ENCODE measurements at places on chromosomes 4 and X. TPM values are rescaled to one million over a fixed set of nuclear protein-coding genes. Genes with fewer than 3 reads are reported as not detected.

GRCh38 chr4:73729534-73730165 lies 10.7 kb upstream of the CXCL8 start:
- DNase-seq = no peak

DNA sequence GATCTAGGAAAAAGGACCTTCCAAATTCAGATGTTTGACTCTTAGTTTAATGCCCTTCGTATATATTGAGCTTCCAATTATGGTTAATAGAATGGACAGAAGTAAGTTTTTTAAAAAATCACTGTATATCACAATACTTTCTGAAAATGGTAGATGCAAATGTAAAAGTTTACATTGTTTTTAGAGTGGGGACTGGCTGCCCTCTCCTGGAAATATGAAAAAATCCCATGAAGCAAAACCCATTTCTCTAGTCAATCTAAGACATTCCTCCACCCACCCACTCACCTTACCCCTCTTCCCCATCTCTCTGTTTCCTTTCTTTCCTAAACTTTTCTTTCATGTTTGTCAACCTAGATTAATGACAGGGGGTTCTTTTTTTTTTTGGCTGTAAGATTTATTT lies 134.5 kb downstream of the ARHGAP6 start:
- DNase-seq = no peak

DNA sequence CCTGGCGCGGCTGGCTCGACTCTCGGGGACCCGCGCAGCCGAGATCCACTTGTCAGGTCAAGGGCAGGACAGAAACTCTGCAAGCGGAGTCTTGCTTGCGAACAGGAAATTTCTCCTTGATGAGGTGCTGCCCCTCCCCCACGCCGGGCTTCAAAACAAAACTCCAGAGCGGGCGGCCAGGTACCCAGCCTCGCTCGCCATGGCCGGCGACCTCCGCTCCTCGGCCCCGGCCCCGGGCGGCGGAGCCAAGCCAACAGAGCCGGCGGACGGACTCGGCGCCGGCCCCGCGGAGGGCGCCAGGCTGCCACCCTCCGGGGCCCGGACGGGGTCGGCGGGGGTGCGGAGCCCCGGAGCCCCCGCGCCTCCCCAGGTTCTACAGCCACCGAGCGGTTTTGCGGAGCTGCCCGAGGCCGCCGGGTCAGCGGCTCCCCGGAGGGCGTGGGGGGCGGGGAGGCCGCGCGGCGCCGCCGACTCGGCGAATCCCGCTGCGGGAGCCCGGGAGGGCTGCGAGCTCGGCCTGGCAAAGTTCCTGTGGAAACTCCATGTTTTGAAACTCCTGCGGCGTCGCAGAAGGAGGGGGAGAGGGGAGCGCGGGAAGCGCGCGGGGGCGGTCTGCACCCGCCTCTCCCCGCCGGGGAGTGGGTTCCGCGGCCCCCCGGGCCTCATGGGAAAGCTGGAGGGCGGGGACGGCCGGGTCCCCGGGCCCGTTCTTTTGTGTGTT lies 11.7 kb upstream of the BCOR start:
- DNase-seq = peak; percentile 85

GRCh38 chrX:72604112-72604511 lies 31.5 kb upstream of the HDAC8 start:
- DNase-seq = no peak

DNA sequence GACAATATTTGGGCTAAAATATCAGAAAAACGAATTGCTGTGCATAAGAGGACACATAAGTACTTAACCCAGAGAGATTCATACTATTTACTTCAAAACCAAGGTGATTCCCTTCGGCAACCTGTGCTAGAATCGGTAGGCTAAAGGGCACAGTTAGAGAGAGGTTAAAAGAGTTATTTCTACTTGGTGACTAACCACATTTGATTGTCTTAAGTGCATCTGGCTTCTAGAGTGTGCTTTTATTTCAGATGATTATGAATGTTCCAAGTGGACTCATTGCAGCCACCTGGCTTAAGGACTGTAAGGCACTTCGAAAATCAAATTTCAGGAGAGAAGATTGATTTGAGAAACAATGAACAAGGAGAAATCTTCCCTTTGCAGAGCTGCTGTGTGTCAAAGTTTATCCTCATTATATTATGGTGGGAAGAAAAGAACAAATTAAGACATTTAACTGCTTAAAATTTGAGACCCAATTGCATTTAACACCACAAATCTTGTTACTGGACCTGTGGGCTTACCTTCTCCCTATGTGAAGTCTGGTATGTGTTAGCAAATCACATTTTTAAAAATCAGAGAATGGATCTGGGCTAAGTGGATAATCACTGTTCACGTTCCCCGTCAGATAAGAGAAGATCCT lies 34.0 kb downstream of the PHOX2B start:
- no peak for DNase-seq

F9 gene
- total RNA-seq = not detected

MAGEC2 gene
- total RNA-seq = not detected

Data from pancreas (tissue), 10 donors.